HT1080 (cell line): ENCODE measurements at places on chromosomes 6 and 20.

GRCh38 chr20:44572551-44573500, 9.6 kb upstream of the PKIG start:
- DNase-seq = peak; percentile 83

DNA sequence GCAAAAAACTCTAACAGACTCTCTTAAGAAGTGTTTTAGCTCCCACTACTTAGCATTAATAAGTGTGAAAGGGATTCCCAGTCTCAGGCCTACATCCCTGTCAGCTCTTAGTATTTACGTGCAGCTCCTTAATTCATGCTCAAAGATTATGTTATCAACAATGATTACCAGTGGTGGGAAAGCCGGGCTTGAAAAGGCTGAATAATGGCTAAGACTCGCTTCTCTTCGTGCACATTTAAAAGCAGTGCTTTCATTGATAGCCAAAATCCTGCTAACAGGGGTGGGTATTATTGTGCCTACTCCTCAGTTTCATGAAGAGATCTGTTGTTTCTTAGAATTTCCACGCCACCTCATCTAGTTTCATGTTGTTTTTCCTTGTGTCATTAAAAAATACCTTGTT, 518.8 kb downstream of the GRIK2 start:
- DNase-seq = no peak

DNA sequence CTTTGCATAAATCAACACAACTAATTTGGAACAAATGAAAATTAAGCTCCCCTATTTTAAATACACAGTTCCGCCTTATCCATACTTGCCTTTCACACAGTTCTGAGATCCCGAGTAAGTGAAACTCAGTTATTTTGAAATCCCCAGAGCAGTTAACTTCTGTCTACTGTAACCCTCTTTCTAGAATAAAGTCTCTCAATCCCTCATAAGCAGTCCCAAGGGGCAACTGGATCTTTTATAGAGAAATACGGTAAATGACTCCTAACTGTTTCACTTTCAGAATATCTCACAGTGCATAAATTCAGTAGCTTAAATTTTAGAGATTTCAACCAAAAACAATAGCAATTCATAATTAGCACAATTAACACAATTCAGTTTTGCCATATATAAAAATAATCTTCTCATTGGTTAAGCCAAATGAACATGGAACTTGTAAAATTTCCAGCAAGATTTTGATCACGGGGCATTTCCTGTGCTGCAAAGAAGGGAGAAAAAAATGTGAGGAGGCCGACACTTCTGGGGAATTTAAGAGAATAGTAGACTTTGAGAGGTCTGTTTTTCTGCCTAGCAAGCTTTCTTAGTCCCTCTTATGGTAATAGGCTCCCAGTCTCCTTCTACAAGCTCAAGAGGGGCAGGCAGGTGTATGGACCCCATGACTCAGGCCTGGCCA, 78.3 kb downstream of the KIF6 start:
- DNase-seq = no peak

- no peak for DNase-seq
Observed at GRCh38 chr6:26275663-26276062, 89.3 kb upstream of the BTN3A2 start.

DNA sequence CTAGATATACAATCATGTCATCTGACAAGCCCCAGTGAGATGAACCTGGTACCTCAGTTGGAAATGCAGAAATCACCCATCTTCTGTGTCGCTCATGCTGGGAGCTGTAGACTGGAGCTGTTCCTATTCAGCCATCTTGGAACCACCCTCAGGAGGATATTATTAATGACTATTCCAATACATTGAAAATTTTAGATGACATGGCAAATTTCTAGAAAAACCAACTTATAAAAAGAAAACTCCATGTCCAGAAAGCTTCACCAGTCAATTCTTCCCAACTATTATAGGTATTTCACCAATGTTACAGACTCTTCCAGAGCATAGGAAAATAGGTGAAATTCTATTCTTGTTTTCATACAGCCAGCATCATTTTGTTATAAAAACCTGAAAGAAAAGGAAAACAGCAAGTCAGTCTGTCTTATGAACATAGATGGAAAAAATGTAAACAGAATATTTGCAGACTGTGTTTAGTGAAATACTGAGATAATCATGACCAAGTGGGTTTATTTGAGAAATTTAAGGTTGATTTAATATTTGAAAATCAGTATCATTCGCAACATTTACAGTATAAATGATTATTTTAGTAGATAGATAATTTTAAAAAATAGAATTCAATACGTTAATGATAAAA, 43.3 kb downstream of the ATRN start:
- DNase-seq = no peak

DNA sequence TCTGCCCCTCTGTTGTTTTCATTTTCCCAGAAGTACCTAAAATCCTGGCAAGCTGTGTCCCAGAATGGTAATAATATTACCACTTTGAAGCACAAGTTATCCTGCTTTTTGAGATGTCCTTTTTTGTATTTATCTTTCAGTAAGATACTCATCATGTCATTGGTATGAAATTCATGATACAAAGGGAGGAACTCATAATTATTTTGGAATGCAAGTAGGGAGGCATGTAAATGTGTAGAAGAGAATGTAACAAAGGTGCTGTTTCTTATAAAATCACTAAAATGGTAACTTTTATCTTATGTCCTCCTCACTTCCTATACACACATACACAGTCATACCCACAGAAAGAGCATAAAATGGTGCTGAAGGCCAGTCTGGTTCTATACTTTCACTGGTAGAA, 109.9 kb downstream of the CD2AP start:
- peak; percentile 0 for DNase-seq

DNA sequence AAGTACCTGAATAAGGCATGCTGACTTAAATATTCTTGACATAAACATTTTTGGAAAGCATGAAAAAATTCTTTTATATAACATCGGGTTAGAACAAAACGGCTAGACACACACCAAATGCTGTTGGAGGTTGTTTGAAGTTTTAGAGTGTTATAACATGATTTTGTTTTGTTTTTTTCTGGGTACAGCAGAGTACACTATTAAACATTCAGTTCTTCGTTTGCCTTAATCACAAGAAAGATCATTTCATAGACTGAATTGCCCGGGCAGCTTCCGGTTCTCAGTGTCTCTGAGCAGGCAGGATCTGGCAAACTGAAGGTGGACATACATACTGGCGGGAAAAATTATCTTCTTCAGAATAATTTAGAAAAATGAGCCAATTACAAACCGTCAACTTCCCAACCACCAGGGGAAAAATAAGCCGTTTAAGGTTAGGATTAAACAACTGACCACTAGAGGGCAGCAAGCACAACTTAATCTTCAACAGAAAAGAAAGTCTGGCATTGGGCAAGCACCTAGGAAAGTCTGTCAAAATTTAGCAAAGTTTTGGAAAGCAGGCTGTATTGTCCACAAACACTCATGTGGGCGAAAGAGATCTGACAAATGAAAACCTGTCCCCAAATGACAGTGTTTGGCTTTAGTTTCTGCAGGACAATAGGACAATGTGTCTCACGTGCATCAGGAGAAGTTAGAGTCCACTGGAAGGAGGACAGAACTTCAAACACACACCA, 15.0 kb downstream of the ZNF217 start:
- peak; percentile 81 for DNase-seq

- DNase-seq = no peak
Observed at GRCh38 chr6:10968776-10969175, 75.3 kb downstream of the ELOVL2 start.

DNA sequence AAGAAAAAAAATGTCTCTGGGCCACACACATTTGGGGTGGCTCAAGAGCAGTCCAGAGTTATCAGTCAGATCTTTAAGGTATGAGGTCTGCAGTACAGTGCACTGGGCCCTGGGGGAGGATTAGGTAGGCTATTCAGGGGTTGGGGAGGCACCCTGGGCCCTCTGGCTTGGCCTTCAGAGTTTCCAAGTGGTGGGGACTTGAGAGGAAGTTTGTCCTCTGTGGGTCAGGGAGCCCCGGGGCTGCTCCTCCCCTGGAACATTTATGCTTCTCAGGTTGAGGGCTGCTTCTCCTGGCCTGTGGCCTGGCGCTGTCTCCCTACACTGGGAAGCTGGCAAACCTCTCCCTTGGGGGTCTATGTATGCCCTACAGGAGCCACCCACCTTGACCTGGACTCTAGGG, 46.0 kb downstream of the PTK7 start:
- no peak for DNase-seq

DNA sequence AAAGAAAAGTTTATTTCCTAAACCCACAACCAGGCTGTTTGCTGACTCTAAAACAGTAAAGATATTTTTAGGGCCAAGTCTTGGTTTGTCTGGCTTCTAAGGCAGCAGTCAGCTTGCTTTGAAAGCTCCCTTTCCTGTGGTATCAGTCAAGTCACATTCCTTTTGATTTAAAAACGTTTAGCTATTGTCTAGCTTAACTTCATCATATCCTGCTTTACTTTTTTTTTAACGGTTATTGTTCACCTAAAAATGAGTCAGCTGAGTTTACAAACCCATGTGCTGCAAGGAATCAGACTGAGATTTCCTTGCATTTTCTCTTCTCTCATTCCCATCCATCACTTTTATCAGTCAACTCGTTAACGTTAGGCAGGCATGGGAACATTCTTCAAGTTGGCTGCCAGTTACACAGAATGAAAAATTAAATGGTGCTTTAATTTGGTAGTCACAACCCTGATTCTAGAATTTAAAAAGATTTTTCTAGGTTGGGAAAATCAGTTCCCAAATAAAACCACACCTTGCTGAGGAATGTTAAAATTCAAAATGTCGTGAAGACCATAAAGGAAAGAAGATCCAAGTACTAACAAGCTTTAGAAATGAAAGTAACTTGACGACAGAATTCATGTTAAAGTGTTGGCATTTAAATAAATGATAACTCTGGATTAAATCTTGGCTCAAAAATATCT, 45.9 kb downstream of the ELOVL5 start:
- DNase-seq = peak; percentile 95

DNA sequence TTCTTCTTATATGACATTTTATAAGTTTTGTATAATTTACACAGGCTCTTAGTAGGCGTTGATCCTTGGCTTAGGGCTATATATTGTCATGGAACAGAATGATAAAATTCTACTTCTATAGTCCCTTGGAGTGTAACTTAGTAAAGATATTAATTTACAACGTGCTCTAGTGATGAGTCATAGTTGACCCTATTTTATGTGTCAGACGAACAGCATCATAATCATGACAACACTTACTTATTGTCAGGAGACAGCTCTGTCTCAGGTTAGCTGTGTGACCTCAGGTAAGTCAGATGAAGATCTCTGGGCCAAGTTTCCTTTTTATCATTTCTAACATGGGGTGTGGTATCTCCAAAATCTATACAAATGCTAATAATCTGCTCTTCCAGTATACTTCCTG, 473.5 kb downstream of the UTRN start:
- DNase-seq = peak; percentile 44

DNA sequence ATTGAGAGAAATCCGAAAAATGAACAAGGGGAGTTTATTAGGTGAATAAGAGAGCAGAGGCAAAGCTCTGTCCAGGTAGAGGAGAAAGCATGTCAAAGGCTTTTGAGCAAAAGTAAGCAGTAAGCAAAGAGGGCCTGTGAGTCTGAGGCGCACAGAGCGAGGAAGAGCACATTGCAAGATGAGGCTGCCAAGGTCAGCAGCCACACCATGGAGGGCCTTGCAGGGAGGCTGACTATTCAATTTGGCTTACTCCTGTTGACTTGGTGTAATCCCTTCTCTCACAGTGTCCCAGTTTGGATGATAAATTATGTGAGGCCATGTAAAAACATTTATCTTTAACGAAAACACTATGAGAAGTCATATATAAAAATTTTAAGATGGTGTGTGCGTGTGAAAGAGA, 32.4 kb downstream of the SESN1 start:
- DNase-seq = no peak

DNA sequence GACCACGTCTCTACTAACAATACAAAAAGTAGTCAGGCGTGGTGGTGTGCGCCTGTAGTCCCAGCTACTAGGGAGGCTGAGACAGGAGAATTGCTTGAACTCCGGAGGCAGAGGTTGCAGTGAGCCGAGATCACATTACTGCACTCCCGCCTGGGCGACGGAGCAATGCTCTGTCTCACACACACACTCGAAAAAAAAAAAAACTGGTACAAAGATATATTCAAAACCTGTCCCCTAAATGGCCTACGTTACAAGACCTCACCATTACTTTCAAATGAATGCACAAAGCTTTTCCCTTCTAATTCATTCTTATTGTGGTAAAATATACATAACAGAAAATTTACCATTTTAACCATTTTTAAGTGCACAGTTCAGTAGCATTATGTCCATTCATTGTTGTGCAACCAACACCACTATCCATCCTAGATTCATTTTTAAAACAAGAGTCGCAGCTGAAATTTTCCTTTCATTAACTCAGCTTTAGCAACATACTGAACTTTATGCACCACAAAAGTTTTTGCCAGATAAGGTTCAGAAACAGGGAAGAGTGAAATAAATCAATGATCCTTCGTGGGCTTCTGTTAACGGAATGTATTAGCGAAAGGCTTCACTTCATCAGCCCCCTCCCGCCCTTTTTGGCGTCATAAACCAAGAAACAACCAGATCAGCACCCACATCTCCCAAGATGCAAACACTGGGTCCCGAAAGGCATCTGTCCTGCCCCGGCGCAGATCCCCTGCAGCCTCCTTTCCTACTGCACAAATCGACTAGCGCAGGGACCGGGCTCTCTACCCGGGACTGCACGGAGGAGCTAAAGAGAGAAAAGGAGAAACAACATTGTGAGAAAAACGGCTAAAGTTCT, 825 bp upstream of the FAM135A start:
- no peak for DNase-seq

- DNase-seq = no peak
Observed at GRCh38 chr6:118908441-118908840, 14.5 kb downstream of the ASF1A start.

DNA sequence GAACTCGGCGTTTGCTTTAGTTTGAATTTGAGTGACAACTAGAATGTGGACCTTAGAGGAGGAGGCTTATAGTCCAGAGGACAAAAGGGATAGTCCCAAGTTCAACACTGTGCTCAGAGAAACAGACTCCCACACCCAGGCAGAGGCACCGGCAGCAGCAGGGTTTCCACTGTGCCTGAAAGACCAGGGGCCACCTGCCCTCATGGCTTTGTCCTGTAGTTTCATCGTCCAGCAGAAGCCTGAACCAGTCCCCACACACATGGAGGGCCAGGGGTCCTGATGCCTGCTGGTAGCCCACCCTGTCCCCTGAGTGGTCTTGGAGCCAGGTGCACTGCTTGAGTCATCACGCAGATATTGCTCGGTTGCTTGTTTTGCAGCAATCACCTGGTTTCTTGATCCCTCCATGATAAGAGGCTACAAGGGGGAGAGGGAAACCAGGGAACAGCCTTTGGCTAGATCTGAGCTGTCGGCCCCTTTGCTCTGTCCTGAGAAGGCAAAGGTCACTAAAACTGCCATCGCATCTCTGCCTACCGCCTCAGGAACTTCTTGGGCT, 7.2 kb upstream of the ACSS1 start:
- DNase-seq = no peak

DNA sequence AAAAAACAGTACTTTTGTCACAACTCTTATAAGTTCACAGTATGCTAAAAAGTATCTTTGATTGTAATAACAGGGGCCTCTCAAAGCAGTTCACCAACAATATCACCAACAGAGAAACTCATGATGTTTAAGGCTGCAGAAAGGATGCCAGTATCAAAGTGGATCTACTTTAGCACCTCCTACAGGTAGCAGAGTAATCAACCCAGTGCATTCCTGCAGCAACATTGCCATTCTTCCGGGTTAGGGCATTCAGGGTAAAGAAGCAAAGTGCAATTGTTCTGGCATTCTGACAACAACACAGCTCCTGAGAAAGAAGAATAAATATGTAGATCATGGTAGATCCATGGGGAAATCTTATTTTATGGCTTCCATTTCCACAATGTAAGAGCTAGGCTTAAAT, 7.6 kb upstream of the SLC17A4 start:
- DNase-seq = no peak

GRCh38 chr6:26280407-26280806, 84.6 kb upstream of the BTN3A2 start:
- no peak for DNase-seq

GRCh38 chr6:75612434-75612833, 10.8 kb downstream of the SENP6 start:
- DNase-seq = no peak
